Hepatocyte (in vitro differentiated cells): ENCODE measurements at places on chromosomes 11 and 22. TPM values are rescaled to one million over a fixed set of nuclear protein-coding genes. Genes with fewer than 3 reads are reported as not detected.

The SMIM35 gene
- total RNA-seq: 0.03 TPM in 1 of 2 replicates, not detected in the other

The KLHDC7B gene
- total RNA-seq: 0.92 and 1.7 TPM in 2 replicates

GRCh38 chr11:107787733-107788132 is 70.9 kb downstream of the SLC35F2 start:
- no peak for DNase-seq
- no peaks in the 10 kb centered on the region for H3K27me3 ChIP-seq
- no peaks in the 10 kb centered on the region for H3K4me1 ChIP-seq
- no peaks in the 10 kb centered on the region for H3K36me3 ChIP-seq

DNA sequence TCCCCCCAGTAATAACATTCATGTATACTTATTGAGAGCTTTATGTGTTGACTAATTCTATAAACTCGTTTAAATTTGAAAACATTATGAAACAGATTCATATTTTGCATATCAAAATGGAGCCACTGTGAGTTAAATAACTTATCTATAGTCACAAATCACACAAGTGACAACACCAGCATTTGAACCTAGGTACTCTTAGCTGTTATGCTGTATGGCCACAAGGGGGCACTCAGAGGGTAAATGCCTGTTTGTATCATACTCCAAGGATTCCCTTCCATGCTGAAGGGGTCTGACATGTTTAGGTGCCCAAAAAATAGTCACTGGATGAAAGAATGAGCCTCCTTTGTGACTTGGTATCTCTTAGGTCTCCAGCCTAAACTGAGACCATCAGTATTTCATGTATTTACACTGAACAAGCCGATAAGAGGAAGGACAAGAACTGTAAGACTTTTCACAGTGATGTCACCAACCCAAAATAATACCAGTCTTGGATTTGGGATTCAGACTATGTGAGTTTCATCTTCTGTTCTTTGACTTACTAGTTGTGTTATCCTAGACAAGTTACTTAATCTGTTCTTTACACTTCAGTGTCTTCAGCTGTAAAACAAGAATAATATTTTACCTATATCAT is 12.2 kb upstream of the OR52D1 start:
- no peaks in the 10 kb centered on the region for H3K4me1 ChIP-seq
- no peak overlapping the region for H3K4me3 ChIP-seq
- peaks cover 5% of the 10 kb centered on the region for H3K27me3 ChIP-seq
- no peaks in the 10 kb centered on the region for H3K36me3 ChIP-seq

DNA sequence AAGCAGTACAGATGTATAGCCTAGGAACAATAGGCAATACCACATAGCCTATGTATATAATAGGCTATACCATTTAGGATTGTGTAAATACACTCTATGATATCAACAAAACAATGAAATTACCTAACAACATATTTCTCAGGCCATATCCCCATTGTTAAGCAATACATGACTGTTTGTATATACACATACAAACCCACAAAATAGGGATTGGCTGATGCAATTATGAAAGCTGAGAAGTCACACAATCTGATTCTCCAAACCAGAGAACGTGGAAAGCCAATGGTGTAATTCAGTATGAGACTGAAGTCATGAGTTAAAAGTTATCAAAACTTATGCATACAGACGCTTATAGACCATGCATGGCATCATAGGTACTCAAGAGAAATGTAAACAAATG is 700.1 kb upstream of the RAG2 start:
- DNase-seq: no peak
- H3K27me3 ChIP-seq: no peaks in the 10 kb centered on the region
- H3K36me3 ChIP-seq: no peaks in the 10 kb centered on the region
- H3K4me1 ChIP-seq: no peaks in the 10 kb centered on the region

GRCh38 chr11:82974135-82974534 is 72.6 kb downstream of the DDIAS start:
- no peak overlapping the region for H3K4me3 ChIP-seq
- no peak overlapping the region for H3K27ac ChIP-seq
- no peaks in the 10 kb centered on the region for H3K27me3 ChIP-seq
- no peaks in the 10 kb centered on the region for H3K4me1 ChIP-seq
- no peak for DNase-seq
- no peaks in the 10 kb centered on the region for H3K36me3 ChIP-seq

The APLNR gene
- total RNA-seq: 0.48 and 1.9 TPM in 2 replicates

GRCh38 chr11:14642453-14642852 is 1.2 kb upstream of the PDE3B start:
- H3K4me3 ChIP-seq: no peak overlapping the region
- H3K4me1 ChIP-seq: peaks cover 14% of the 10 kb centered on the region
- no peaks in the 10 kb centered on the region for H3K36me3 ChIP-seq
- no peaks in the 10 kb centered on the region for H3K27me3 ChIP-seq
- peak overlapping the region; percentile 23 for H3K27ac ChIP-seq
- DNase-seq: no peak

GRCh38 chr22:16914006-16914405 is 88.8 kb upstream of the XKR3 start:
- H3K27me3 ChIP-seq: peaks cover 3% of the 10 kb centered on the region
- no peak overlapping the region for H3K27ac ChIP-seq
- no peaks in the 10 kb centered on the region for H3K36me3 ChIP-seq
- no peaks in the 10 kb centered on the region for H3K4me1 ChIP-seq
- no peak overlapping the region for H3K4me3 ChIP-seq

DNA sequence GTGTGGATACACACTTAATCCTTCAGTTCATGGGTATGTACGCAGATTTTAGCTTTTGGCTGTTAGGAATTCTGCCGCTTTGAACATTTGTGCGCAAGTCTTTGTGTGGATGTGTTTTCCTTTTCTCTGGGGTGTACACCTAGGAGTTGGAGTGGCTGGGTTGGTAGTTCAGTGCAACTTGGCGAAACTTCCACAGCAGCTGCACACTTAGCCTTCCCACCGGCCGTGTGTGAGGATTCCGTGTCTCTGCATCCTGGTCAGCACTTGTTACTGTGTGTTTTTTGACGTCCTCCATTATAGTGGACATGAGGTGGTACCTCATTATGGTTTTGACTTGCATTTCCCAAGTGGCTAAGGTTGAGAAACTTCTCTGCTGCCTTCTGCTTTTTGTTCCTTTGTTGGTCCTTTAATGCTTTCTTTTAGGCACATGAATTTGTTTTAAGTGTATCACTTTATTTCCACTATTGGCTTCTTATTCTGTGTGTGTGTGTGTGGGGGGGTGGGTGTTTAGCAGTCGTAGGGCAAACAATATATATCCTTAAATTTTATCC is 72.1 kb upstream of the SLC25A18 start:
- no peak overlapping the region for H3K27ac ChIP-seq
- no peak for DNase-seq
- H3K27me3 ChIP-seq: no peaks in the 10 kb centered on the region
- H3K4me1 ChIP-seq: no peaks in the 10 kb centered on the region
- H3K4me3 ChIP-seq: no peak overlapping the region

GRCh38 chr22:23184100-23184763 is 3.9 kb downstream of the BCR start:
- H3K4me3 ChIP-seq: peak overlapping the region; percentile 82
- DNase-seq: no peak
- no peaks in the 10 kb centered on the region for H3K27me3 ChIP-seq

- no peak overlapping the region for H3K27ac ChIP-seq
- DNase-seq: no peak
- no peak overlapping the region for H3K4me3 ChIP-seq
Observed at GRCh38 chr11:45390407-45390806, 104.3 kb upstream of the SYT13 start.

The VPS11 gene
- total RNA-seq: 31.8 and 36.9 TPM in 2 replicates

The EFCAB6 gene
- 1.0 and 2.1 TPM in 2 replicates for total RNA-seq

GRCh38 chr22:19824212-19824925 is 30.3 kb downstream of the GNB1L start:
- H3K4me1 ChIP-seq: no peaks in the 10 kb centered on the region
- no peak overlapping the region for H3K4me3 ChIP-seq
- H3K36me3 ChIP-seq: no peaks in the 10 kb centered on the region
- H3K27me3 ChIP-seq: no peaks in the 10 kb centered on the region
- DNase-seq: peak; percentile 6
- H3K27ac ChIP-seq: no peak overlapping the region
